Aorta (tissue), 5 donors: ENCODE measurements at places on chromosomes 11 and 22.

DNA sequence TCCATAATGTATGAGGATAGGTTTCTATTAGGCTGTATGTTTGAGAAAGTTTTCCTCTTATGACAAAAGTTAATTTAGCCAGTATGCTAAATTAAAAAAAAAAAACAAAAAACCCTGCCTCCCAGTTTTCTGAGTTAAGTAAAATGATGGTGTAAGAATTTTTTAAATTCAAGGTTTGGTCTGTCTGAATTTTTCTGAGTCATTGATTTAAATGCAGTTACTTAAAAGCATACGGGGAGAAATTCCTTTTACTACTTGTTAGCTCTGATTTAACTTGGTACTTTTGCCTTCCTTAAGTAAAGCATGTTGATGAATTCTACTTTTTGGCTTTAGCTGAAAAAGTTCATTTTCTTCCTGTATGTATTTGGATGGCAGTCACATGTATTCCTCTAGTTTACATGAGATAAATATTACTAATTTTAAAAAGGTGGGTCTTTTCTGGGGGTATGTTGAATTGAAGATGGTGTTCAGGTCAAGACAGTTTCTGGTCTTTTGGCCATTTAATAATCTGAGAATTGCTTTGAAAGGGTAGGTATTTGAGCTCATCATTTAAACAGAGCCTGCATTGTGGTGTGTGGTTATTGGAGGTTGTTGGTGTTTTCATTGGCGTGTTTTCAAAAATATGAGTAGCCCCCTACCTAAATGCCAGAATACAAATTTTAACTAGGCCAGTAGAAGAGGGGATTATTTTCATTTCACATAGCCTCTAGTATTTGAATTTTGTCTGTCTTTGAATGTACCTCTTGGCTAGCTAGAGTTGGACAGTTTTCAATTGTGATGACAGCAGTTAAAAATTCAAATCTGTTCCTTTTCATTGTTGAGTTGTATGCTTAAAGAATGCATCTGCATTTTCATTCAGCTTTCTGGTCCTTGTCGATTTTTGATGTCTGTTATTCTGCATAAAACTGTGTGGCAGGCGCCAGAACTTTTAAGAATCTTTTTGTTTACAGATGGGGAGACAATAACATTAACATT is 64.7 kb downstream of the MTMR3 start:
- DNase-seq = no peak

DNA sequence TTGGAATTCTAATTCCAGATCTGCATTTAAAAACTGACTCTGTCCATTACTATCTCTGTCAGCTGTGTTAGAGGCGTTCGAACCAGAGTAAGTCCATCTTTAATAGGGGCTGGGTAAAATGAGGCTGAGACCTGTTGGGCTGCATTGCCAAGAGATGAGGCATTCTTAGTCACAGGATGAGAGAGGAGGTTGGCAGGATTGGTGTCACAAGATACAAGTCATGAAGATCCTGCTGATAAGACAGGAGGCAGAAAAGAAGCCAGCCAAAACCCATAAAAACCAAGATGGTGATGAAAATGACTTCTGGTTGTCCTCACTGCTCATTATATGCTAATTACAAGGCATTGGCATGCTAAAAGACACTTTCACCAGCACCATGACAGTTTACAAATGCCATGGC is 356.3 kb upstream of the ISX start:
- DNase-seq = no peak

DNA sequence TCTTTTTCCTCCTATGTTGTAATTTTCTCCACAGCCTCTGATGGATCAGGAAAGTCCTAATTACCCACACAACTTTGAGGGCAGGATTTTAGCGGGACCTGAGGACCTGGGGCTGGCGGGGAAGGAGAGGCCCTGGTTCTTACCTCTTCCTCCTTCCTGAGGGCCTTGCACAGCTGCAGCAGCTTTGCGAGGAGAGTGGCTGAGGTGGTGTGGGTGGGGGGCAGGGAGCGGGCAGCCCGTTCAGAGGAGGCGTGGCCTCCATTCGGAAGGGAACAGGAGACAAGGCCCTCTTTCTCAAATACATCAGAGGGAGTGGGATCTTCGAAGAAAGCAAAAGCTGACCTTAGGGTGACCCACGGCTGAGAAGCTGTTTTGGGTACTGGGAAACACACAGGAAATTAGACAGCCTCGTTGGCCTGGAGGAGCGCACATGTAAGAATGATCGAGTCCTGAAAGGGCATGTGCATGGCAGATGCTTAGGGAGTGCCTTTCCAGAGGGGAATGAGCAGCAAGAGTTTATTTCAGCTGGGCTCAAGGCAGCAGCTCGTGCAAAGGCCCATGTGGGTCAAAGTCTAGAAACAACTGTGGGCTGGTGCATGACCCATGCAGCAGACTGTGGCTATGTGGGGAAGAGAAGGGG is 76.6 kb upstream of the NARS2 start:
- DNase-seq = no peak

GRCh38 chr11:111980062-111980461 is 42.9 kb downstream of the DIXDC1 start:
- DNase-seq = no peak

- no peak for DNase-seq
Measured at GRCh38 chr22:35686298-35686697, 31.4 kb upstream of the APOL5 start.

DNA sequence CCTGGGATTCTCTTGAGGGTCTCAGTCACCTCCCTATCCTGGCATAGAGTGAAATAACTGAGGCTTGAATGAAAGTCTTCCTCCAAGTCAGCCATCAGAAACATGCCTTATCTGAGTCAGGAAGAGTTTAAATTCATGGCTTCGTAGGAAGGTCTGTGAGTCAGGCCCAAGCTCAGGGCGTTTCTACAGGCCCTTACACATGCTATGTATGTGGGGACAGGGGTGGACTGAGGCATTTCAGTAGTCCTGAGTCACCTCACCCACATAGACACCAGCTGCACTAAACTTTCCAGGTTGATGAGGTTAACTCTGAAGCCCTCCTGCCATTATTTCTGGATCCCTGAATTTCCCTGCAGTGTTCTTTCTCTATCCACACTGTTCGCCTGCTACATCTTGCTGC is 134.6 kb upstream of the RCN1 start:
- DNase-seq = no peak

DNA sequence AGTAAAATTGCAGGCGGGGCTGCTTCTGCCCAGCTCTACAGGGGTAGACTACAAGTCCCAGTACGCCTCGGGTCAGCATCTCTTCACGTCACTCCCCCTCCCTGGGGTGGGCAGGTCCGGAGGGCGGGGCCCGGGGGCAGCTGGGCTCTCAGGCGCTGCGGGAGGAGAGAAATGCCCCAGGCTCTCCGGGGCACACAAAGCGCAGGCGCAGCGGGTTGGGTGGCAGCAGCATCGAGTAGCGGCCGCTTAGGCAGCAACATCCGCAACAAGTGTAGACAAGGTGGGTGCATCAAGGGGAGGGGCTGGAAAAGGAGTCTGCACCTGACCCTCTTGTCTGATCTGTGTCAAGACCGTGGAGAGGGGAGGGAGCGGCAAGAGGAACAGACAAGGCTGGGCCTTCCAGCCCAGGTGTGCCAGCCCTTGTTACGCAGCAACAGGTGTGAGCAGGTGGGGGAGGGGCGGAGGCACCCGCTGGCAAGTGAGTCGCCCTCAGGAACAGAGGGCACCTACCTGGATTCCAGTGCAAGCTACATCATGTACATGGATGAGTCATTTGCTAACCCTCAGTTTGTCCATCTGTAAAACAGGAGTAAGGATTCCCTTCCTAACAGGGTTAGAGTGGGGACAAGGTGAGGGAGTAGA is 1.2 kb downstream of the PLEKHB1 start:
- DNase-seq = peak; percentile 96

DNA sequence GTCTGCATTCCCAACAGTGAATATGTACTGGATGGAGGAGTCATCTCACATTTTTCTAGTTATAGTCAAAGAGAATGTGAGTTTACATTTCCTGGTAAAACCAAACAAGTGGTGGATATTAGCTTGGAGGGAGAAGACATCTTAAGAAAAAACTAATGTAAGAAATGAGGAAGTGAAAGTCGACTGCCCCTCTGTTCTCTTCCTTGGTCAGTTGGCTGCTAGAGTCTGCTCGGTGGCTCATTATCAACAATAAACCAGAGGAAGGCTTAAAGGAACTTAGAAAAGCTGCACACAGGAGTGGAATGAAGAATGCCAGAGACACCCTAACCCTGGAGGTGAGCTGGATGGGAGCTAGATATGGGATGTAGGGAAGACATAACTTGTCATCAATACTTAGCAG is 5.8 kb downstream of the SLC22A9 start:
- no peak for DNase-seq

DNA sequence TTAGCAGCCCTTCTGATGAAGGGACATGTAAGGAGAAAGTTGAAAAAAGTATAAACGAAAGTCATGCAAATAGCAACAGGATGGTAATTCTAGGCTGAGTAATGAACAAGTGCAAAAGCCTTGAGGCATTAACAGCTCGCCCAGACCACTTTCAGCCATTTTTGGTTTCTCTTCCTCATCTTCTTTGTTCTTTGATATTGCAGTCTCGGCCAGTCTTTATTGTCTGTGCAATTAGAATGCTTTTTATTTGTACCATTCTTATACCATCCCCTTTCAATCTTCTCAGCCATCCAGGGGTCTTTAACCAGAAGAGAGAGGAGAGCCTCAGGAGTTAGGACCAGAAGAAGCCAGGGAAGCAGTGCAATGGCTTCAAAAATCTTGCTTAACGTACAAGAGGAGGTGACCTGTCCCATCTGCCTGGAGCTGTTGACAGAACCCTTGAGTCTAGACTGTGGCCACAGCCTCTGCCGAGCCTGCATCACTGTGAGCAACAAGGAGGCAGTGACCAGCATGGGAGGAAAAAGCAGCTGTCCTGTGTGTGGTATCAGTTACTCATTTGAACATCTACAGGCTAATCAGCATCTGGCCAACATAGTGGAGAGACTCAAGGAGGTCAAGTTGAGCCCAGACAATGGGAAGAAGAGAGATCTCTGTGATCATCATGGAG is 7.3 kb downstream of the TRIM34 start:
- DNase-seq = no peak

GRCh38 chr11:58659910-58660570 is 37.6 kb downstream of the CNTF start:
- no peak for DNase-seq

DNA sequence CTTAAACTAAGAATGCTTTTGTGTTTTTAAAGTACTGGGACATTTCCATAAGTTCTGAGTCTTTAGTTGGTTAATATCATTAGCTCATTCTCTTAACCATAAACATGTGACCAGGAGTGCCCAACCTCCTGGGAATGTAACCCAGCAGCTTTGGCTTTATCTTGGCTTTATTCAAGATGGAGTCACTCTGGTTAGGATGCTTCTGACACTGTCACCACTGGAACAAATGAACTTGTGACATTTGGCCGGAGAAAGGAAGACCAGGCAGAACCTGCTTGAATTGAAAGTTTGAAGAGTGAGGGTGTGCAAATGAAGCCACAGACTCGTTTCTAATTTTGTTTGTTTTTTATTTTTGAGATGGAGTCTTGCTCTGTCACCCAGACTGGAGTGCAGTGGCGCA is 54.6 kb downstream of the OSBP2 start:
- DNase-seq = no peak

DNA sequence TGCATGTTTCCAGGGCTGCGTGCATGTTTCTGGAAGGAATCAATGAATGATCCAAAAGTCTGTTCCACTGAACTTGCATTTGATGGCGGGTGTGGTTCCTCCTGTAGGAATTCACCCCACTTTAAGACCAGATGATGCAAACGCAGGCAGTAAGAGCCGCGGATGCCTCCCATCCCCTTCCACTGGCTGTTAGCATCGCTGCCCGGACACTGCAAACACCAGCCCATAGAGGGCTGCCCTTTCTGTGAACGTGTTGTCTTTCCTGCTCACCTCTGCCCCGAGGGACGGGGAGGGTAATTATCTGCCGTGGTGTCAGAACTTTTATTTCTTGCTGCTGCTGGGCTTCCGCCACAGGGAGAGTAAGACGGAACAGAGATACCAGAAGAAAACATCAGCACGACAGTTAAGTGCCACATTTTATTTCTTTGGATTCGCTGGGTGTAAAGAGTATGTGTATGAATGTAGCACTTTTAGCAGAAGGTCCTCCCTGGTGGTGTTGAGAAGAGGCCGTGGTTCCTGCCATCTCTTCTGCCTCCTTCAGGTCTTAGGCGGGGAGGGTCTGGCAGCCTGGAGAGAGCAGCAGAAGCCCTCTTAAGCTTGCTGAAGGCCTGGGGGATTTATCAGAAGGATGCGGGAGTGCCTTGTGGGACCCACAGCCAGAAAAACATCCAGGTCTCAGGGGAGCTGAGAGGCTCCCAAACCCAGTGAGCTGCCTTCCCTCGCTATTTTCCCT is 53.2 kb upstream of the NECTIN1 start:
- DNase-seq = peak; percentile 35

GRCh38 chr22:33666279-33666960 is 253.9 kb downstream of the LARGE1 start:
- DNase-seq = no peak

DNA sequence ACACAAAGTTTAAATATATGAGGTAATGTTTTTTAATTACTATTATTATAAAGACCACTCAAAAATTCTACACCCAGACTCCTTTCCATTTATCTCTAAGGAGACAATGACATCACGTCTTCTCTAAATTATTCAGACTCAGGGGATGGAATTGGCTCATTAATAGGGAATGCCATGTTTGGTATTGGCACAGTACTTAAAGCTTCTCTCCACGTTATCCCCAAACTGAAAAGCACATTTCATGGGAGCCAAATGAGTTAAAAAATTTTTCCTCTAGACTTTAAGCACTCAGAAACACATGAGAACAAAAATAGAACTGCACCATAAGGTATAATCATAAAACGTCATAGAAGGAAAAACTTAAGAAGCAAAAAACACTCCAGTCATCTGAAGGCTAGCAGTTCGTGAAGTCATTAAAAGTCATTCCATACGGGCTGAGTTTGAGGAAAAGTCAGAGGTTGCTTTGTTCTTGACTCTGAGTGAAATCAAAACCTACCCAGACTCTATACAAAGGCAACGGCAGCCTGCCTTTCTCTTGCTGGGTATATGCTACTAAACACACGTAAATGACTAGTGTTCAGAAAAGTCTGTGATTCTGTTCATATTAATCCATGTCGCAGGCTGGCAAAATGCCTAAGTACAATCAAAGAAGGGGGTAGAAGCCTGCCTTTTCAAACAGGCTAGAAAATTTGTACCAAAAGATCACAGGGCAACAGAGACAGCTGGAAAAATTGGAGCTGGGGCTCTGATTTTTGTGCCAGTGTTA is 8.7 kb upstream of the MPPED2 start:
- no peak for DNase-seq

- no peak for DNase-seq
Measured at GRCh38 chr11:14065141-14065540, 102.6 kb downstream of the SPON1 start.

- DNase-seq = peak; percentile 73
Measured at GRCh38 chr11:3834664-3835461, 5.9 kb downstream of the RHOG start.

- no peak for DNase-seq
Measured at GRCh38 chr22:38230108-38230825, 28.5 kb downstream of the MAFF start.

GRCh38 chr11:75678620-75679259 is 9.9 kb upstream of the MAP6 start:
- DNase-seq = no peak
